ENCODE measurements at places on chromosomes 7 and 10.

GRCh38 chr7:81013083-81013817 lies 94.4 kb upstream of the SEMA3C start:
- DNase-seq, result no peak

GRCh38 chr10:63633677-63634487 lies 112.7 kb downstream of the REEP3 start:
- no peak for DNase-seq

GRCh38 chr7:91847231-91847630 lies 33.3 kb downstream of the MTERF1 start:
- DNase-seq, result no peak

DNA sequence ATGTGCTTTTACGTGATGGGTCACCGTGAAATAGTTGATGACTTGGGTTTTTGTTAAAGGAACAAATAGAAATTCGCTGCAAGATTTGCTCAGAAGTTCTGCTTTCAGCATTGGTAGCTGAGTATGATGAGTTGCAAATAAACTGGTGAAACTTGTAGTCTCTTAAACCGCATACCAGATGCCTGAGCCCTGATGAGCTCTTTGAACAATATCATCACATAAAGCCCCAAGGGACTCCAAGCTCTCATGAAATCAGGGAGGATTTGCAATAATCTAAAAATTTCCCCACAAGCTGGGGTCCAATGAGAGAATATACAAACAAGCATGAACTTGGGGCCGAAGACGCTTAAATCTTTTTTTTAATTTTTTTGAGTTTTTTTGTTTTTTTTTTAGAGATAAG lies 312.4 kb downstream of the CALN1 start:
- DNase-seq, result no peak

DNA sequence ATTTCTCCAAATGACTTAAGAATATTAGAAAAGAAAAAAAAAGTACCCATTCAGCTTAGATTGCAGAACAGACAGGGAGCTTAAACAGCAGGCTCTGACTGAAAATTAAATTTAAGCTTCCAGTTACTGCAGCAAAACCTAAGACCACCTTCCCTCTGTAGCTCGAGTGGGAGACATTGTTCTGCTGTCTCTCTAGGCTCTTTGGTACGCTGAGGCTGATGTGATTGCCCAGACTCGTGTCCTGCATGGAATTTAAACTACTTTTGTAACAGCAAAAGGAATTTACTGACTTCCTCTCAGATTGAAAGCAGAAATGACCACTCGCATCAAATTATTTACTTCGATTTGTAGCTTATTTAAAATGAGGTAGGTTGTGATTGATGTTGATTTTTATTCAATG lies 124.6 kb downstream of the LRRTM3 start:
- DNase-seq, result no peak

DNA sequence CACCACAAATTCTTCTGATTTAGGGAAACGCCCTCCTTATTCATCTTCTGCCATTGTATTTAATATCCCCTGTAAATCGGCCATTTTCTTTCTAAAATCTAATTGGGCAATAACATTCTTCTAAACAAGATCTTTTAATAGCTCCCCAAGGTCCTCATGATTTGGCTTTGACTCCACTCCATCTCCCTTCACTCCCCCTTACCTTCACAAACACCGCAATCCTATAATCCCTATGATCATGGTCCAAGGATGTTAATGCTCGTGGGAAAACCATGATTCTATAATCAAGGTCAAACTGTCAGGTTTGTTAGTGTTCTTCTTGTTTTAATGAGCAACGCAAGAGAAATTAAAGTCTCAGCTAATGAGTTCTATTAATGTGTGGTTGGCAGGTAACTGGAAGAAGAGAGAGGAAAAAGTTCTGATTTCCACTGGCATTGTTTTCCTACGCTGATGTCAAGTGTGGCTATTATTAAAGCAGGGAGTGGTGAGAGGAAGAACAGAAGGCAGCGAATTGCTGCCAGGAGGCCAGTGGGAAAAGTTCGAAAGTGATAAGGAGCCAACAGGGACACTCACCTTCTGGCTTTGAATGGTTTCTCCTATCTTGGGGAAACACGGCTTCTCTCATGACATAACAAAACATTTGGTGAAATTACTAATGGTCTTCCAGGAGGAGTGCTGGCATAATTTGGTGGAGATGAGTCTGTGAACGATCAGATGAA lies 28.1 kb downstream of the LRRC72 start:
- no peak for DNase-seq

GRCh38 chr10:3592424-3592823 lies 192.6 kb downstream of the KLF6 start:
- DNase-seq, result no peak

DNA sequence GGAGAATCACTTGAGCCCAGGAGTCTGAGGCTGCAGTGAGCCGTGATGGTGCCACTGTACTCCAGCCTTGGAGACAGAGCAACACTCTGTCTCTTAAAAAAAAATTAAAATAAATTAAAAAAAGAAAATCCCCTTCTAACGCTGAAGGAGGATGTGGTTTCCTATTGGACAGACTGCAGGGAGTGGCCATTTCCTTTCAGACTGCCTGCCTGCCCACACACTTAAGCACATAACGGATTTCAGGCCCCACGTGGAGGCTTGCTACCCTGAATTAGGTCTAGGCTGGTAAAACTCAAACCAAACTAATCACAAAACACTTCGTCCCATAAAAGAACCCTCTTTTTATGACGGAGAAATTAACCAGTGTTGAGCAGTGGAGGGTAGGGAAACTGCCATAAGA lies 34.0 kb downstream of the GATA3 start:
- no peak for DNase-seq

DNA sequence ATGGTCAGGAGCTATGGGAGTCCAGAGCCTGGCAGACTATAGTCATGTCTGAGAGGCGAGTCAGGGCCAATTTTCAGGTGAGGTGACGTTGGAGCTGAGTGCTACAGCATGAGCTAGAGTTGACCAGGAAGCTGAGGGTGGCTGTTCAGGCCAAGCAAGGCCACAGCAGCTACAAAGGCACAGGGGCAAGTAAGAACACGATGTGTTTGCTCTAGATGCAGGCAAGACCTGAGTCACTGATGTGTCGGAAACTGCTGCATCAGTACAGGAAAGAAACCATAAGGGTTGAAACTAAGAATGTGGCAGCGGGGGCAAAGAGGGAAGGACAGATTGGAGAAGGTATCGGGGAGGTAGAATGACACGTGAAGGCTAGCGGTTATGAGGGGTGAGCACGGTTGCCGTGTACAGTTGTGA lies 11.8 kb upstream of the RRP12 start:
- no peak for DNase-seq

DNA sequence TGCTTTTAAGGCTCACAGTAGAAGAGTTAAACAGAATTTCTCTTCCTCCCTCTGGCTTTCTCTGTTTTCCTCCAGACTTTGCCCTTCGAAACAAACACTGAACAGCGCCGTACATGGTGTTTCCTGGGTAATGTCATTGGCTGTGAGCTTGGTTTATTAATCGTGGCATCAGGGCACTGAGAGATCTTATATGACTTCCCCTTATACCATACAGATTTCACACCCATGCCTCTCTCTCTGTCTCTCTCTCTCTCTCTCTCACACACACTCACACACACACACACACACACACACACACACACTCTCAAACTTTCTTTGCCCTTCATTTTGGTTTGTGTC lies 195.5 kb downstream of the CREB5 start:
- no peak for DNase-seq

DNA sequence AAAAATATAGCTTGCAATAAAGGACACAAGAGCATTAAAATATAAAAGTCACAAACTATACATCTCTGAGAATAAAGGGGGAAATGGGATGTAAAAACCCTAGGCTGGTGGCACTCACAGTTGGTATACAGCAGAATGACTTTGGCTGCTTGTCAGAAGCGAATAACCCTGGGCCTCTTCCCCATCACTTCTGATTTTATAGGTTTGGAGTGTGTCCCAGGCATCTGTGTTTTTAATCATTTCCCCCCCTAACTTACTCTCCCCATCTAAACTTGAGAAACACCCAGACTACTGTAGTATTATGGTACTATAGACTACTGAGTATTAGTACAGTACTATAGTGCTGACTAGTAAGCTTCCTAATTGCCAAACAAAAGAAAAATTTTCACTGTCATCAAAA lies 1.8 kb upstream of the RPA3 start:
- DNase-seq, result no peak

- no peak for DNase-seq
These were observed 268.1 kb downstream of the CAMK1D start for GRCh38 chr10:12617191-12618175.

GRCh38 chr7:153444641-153445040 lies 607.6 kb upstream of the DPP6 start:
- no peak for DNase-seq

DNA sequence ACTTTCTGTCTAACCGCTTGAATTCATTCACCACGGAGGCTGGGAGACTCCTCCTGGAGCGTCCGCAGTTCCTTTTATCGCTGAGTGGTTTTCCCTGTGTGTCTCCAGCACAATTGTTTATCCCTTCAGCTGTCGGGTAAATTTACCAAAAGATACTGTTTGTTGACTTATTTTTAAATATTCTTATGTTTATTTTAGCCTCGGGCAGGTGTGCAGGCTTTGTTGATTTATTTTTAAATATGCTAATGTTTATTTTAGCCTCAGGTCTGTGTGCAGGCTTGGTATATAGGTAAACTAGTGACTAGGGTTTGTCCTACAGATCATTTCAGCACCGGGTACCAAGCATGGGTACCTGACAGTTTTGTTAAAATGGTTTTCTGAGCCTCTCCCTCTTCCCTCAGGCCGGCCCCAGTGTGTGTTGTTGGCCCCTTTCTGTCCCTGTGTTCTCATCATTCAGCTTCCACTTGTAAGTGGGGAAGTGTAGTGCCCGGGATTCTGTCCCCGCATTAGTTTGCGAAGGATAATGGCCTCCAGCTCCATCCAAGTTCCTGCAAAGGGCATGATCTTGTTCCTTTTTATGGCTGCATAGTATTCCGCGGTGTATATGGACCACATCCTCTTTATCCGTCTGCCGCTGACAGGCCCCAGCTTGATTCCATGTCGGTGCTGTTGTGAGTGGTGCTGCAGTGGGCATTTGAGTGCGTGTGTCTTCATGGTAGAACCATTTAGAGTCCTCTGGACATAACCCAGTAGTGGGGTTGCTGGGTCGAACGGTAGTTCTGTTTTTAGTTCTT lies 5.3 kb downstream of the GET4 start:
- DNase-seq, result no peak

- no peak for DNase-seq
These were observed 3.9 kb downstream of the DDX21 start for GRCh38 chr10:68959695-68960527.

- no peak for DNase-seq
These were observed 24.0 kb downstream of the IL2RA start for GRCh38 chr10:6038071-6038631.

DNA sequence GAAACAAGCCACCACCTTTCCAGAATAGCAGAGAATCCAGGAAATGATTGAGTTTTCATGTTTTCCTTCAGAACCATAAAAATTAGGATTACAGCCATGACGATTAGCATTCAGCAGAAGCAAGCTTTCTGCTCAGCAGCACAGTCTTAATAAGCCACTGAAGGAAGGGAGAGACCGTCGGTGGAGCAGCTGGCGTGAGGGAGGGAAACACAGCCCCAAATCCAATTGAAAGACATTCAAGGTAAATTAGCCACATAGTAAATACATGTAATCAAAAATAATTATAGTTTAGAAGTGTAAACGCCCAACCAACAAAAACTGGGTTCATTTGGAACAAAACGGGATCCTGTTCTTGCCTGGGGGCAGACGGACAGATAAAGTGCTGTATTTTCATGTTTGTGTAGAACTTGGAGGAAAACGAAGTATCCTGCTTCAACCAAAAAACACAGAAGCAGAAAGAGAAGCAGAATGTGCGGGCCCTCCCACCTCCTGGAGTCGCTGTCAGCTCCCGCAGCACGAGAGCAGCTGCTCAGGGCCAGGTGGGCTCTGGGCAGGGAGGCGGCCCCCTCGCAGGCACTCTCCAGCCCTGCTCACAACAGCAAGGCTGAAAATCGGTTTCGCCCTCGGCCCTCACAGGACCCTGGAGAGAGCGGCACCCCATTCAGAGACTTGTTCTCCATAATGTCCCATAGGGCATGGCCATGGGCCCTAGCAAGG lies 84.9 kb downstream of the TCERG1L start:
- DNase-seq, result no peak

DNA sequence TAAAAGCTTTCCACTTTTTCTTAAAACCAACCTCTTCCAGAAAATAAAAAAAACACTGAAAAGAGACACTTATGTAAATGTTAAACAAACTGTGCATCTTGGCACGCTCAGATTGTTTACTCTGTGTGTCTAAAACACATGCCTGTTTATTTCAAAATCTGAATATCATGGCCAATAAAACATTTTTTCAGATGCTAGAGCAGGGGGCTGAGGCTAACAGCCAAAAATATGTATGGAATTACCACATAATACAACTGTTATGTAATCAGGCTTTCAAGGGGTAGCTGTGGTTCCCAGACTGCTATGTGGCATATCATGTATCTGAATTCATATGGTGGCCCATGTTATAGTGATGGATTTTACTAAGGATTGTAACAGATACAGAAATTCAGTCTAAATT lies 130.4 kb downstream of the HIBADH start:
- DNase-seq, result no peak

DNA sequence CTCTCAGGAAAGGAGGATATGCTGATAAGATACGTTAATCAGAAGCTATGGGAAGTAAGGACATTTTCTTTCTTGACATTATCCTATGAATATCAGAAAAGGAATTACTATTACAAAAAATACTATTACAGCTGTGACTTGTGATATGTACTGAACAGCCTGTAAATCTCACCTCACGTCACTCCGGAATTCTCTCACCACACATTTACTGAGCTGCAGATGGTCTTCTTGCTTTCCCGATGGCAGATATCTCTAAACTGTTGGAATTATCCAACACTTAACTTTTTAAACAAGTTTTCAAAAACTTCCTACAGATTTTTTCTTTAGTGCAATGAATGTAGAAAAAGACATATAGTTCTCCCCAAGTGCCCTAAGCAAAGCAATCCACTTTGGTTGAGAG lies 313.4 kb downstream of the GPR37 start:
- DNase-seq, result no peak

- no peak for DNase-seq
These were observed 5.0 kb upstream of the RBM17 start for GRCh38 chr10:6083523-6084475.

DNA sequence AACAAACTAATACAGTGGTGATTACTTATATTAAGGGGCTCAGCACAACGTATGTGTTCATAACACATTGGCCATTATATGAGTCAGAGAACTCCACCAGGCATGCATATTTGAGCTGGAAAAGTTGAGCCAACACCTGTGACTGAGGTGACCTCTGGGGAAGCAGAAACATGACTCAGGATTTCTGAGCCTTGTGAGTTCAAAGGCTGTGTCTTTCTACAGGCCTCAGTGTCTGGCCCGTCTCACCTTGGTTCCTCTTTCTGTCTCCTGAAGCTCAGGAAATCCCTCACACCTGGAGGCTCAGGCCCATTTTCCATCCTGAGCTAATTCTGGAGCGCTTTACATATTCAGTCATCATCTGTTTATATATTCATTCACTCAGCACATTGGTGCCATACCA lies 230.9 kb upstream of the AGK start:
- DNase-seq, result no peak

DNA sequence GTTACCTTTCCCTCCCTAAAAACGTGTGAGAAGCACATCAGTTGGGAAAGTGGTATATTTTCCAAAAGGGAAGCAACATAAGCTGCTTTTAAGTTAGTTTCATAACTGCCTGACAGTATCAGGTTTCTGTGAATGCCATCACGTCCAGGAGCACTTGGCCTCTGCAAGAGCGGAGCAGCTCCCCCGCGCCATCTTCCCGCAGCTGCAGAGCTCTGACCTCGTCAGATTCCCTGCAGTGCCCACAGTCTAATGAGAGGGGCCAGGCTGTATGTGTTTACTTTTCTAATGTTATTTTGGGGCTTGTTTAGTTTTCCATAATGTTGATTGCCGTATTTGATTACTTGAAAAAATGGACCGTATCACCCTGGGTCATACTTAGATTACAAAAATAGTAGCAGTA lies 74.2 kb downstream of the MGMT start:
- DNase-seq, result no peak

All from glomerular endothelial cell (primary cell).